ENCODE measurements at places on chromosomes 1 and 21.

DNA sequence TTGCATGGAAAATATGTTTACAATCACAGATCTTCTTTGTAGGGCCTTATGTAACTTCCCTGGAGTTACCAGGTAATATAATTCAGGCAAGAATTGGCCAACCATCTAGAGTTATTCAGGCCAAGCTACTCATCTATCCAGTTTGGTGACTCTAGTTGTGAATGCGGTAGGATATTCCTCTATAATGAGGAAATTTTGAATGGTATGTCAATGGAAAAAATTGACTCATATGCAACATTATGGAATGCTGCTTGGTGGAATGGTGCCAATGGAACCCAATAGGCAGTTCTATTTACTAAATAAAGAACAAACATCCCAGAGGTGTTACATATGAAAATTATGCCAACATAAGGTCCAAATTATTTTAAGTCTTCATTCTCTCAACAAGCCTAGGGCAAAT lies 5.6 kb upstream of the TNFSF18 start:
- DNase-seq = no peak

- no peak for DNase-seq
Observed at GRCh38 chr1:34361121-34361520, 184.4 kb downstream of the C1orf94 start.

GRCh38 chr1:239386453-239387303 lies at the start of gene CHRM3:
Gene CHRM3, plus strand, starts transcription at chr1:239386568. Its CDS starts 520,884 bp downstream, at chr1:239907452.
- no peak for DNase-seq

DNA sequence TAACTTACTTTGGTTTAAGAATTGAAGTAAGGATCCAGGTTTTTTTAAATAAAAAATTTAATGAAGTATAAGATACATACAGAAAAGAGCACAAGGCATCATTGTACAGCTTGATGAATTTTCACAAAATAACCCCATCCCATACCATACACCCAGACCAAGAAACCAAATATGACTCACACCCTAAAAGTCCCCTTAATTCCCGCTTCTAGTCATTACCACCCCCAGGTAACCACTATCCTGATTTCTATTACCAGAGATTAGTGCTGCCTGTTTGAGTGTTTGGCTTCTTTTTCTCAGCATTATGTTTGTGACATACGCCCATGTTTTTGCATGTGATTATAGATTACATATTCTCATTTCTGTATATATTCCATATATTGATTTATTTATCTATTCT lies 98.5 kb upstream of the HIVEP3 start:
- no peak for DNase-seq

DNA sequence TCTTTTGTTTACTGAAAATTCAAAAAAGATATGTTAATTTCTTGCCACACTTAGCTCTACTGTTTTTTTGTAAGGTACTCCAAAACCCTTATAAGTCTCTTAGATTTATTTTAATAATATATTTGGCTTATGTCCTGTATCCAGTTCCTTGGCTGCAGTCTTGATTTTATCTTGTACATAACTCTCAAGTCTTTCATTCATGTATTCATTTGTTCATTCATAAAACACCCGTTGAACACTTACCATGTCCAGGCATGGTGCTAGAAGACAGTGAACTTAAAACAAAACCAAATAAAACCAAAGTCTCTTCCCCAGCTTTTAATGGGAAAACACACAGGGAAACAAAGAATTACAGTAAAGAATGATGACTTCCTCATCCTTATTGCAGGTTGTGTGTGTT lies 215.8 kb downstream of the FGGY start:
- no peak for DNase-seq

- peak; percentile 96 for DNase-seq
Observed at GRCh38 chr1:109099938-109100773, 9.6 kb downstream of the TMEM167B start.

- DNase-seq = no peak
Observed at GRCh38 chr21:28856588-28857250, 136.0 kb downstream of the LTN1 start.

DNA sequence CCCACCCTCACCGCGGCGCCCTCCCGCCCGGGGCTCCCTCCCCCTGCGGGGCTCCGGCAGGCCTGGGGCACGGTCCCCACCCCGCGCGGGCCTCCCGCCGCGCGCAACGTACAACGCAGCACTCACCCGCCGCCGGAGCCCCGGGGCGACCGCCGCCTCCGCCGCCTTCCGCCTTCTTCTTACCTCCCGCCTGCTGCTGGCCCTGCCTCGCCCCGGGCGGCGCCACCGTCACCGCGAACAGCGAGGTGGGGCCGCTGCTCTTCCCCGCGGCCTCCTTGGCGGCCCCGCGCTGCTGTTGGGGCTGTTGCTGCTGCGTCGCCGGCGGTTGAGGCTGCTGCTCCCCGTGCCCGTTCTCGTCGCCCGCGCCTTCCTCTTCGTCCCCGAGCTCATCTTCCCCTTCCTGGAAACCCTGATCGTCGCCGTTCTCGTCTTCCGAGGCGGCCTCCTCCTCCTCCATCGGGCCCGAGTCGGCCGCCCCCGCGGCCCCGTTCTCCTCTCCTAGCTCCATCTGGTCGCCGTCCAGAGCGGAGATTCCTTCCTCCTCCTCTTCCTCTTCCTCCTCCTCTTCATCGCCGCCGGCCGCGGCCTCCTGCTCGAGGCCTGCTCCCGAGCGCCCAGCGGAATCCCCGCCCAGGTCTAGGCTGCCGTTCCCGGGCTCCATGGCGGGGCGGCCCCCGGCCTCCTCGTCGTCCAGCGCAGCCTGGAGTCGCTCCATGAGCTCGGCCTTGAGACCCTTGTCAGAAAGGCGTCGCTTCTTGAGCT lies 671 bp downstream of the HNRNPU start:
- peak; percentile 21 for DNase-seq

DNA sequence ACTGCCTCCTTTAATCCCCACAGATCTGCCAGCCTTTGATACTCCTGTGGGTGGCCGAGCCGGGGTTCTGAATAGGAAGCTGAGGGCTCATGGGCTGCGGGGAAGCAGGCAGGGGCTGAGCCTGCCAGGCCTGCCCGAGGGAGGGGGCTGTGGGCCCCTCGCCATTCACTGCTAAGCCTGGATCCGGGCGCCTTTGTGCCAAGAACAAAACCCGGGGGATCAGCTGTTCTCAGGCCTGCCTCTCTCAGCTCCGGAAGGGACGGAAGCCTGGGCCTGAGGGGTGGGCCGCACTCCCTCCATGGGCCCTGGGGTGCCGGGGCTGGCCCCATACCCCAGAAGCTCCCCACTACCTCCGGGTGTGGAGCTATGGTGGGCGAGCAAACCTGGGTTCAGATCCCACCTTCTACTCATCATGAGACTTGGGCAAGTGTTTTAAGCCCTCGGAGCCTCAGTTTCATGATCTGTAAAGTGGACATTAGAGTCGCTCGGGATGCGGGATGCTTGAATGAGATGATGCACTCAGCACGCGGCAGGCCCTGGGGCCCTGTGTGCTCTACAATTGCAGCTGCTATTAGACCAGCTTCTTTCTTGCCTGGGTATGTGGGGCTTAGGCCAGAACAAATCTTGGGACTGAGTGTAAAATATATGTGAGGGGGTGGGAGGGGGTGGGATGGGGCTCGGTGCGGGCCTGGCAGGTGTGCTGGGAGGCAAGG lies 19.2 kb upstream of the EPHA2 start:
- no peak for DNase-seq

DNA sequence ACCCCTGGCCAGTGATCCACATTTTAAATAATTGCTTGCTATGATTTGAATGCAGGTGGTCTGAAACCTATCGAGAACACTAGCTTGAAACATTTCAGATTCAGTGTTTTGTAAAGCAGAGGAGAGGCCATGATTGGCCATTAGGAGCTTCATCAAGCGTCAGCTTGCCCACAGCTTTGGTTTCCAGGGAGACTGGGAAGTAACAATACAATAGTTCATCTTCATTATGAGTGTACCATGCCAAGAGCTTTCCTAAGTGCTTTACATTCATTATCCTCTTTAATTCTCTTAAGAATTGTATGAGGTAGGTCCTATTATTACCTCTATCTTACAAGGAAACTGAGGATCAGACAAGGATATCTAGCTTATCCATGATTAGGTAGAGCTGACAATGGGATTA lies 27.7 kb upstream of the ATP5PO start:
- no peak for DNase-seq

GRCh38 chr1:242184955-242185354 lies 186.1 kb upstream of the MAP1LC3C start:
- DNase-seq = no peak

Data from activated naive CD4-positive, alpha-beta T cell (primary cell).